Stomach (tissue), 19 donors: ENCODE measurements at places on chromosomes 1 and 21. TPM values are rescaled to one million over a fixed set of nuclear protein-coding genes. Genes with fewer than 3 reads are reported as not detected.

- no peak for DNase-seq
Observed at GRCh38 chr1:85157436-85157835, 43.4 kb downstream of the SYDE2 start.

- DNase-seq: peak; percentile 27
Observed at GRCh38 chr1:6260961-6261614, at the start of gene GPR153. Gene GPR153 (minus strand): TSS chr1:6261098. CDS start chr1:6254905, 6,193 bp downstream.

DNA sequence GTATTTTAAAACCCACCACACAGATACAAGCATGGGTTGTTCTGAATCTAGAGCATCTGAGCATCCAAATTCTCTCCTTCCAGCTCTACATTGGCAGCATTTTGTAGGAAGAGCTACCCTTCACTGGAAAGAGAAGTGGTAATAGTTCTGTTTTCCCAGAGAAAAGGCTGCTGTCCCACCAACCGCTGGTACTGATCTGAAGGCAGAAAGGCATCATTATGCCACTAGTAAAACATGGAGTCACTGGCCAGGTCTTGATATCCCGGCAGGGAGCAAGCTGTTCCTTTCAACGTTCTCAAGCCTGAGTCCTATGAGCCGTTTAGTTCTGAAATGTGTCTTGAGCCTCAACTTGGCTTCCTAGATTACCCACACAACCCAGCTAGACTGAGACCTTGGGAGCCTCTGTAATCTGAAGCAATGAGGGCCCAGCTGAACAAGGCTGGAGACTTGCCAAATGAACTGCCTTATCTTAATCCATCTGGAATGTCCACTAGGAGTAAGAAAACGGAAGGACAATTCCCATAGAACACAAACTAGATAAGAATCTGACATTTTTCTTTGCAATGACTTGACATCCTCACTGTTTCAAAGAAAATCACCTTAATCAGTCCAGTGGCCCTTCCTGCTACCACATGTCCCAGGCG, 116.8 kb downstream of the KCNH1 start:
- DNase-seq: no peak

DNA sequence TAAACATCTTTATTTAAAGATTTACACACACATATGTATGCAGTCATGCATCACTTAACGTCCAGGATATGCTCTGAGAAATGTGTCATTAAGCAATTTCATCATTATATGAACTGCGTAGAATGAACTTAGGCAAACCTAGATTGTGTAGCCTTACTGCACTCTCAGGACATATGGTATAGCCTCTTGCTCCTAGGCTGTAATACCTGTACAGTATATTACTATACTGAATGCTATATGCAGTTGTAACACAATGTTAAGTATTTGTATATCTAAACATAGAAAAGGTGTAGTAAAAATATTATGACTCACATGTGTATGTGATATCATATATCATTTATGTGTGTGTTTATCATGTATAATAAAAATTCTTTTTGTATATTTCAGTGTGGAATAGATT, 73.2 kb upstream of the QSOX1 start:
- no peak for DNase-seq

- DNase-seq: no peak
Observed at GRCh38 chr1:178137238-178137637, 43.3 kb downstream of the RASAL2 start.

GRCh38 chr1:74856174-74856573, 123.2 kb downstream of the TYW3 start:
- no peak for DNase-seq

DNA sequence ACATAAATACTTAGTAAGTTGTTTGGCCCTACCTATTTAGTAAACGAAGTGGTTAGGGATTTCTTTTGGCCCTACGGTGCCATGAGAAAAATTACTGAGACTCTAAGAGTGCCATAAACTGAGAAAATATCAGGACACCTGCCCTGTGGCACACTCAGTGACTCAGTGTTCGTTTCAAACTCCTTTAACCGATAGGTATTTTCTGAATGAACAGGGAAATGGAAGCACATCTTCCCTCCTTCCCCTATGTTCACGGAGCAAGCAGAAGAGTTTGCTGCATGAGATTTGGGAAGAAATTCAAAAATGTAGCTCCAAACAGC, 134.2 kb downstream of the KAZN start:
- no peak for DNase-seq

OR6K3 gene
- total RNA-seq: not detected

PIGP gene
- total RNA-seq: 75.6 TPM

WDR64 gene
- total RNA-seq: not detected

HHAT gene
- under 0.01 TPM for total RNA-seq

KCNJ15 gene
- 25.0 TPM for total RNA-seq

DISC1 gene
- total RNA-seq: 19.3 TPM

SPRR5 gene
- total RNA-seq: not detected
